ENCODE measurements at places on chromosomes 12 and 14.

- no peak overlapping the region for H3K4me3 ChIP-seq
- DNase-seq: no peak
- H3K27ac ChIP-seq: no peak overlapping the region
- H3K36me3 ChIP-seq: no peaks in the 10 kb centered on the region
- no peaks in the 10 kb centered on the region for H3K27me3 ChIP-seq
Observed at GRCh38 chr12:104486363-104486750, 29.6 kb downstream of the CHST11 start.

DNA sequence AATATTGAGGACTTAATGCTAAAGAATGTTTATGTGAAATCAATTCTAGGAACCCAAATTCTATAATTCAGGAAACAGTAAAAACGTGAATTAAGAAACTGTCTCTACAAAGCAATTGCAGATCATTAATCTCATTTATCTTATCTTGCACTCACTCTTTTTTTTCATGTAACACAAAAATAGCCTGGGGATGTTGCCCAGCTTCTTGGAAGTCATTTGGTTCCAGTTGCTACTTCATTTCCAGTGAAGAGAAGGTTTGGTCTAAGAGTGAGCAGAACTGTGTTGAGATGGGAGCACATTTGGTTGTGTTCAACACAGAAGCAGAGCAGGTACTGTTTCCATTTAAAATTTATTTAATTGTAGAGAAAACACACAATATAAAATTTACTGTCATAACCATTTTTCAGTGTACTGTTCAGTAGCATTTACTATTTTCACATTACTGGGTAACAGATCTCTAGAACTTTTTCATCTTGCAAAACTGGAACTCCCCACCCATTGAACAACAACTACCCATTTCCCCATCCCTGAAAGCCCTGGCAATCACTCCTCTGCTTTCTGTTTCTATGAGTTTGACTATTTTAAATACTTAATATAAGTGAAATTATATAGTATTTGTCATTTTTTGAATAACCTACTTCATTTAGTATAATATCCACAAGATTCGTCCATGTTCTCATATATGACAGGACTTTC is 9.7 kb downstream of the CLEC6A start:
- H3K36me3 ChIP-seq: no peaks in the 10 kb centered on the region
- H3K4me1 ChIP-seq: no peaks in the 10 kb centered on the region
- no peak overlapping the region for H3K27ac ChIP-seq
- DNase-seq: no peak
- no peak overlapping the region for H3K4me3 ChIP-seq
- H3K27me3 ChIP-seq: no peaks in the 10 kb centered on the region

DNA sequence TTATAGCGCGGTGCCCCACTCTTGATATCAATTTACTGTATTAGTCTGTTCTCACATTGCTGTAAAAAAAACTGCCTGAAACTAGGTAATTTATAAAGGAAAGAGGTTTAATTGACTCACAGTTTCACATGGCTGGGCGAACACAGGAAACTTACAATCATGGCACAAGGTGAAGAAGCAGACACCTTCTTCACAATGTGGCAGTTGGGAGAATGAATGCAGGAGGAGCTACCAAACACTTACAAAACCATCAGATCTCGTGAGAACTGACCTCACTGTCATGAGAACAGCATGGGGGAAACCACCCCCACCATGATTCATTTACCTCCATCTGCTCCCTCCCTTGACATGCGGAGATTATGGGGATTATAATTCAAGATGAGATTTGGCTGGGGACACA is 42.3 kb downstream of the FBXO34 start:
- H3K27me3 ChIP-seq: no peaks in the 10 kb centered on the region
- no peaks in the 10 kb centered on the region for H3K4me1 ChIP-seq
- H3K27ac ChIP-seq: no peak overlapping the region
- H3K4me3 ChIP-seq: no peak overlapping the region
- peaks cover 29% of the 10 kb centered on the region for H3K36me3 ChIP-seq

- H3K36me3 ChIP-seq: no peaks in the 10 kb centered on the region
- H3K27me3 ChIP-seq: peaks cover 78% of the 10 kb centered on the region
- no peak for DNase-seq
- H3K4me3 ChIP-seq: no peak overlapping the region
Observed at GRCh38 chr12:54022960-54023884, 5.0 kb upstream of the HOXC6 start.

DNA sequence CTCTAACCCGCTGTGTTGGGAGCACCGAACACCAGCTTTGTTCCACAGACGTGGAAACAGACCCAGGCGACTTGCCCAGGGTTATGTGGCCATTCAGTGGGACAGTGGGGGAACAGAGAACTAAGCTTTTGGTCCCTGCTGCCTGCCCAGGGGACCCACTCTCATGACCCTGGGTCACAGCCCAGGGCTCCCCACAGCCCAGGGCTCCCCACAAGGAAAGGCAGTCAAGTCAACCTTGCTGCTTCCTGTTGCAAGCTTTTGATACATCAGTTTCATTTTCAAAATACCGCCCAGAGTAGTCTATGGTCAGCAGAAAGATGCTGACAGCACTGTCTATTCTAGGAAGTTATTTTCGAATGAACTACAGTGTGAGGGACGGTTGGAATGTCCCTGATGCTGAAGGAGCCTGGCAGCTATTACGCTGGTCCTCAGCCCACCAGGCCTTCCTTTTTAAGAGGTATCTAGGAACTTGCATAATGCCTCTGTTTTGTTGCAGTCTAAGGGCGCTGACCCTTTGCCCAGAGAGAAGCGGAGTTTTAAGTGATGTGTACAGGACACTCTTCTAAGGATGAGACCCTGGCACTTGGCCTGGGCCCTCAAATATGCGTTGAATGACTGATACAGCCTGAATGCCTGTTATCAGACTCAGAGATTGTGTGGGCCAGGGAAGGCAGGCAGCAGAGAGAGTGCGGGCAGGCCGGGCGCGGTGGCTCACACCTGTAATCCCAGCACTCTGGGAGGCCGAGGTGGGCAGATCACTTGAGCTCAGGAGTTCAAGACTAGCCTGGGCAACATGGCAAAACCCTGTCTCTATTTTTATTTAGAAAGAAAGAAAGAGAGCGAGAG is 12.6 kb upstream of the TTC7B start:
- peak overlapping the region; percentile 31 for H3K4me3 ChIP-seq
- H3K27me3 ChIP-seq: no peaks in the 10 kb centered on the region
- H3K4me1 ChIP-seq: peaks cover 7% of the 10 kb centered on the region
- DNase-seq: peak; percentile 26
- no peak overlapping the region for H3K27ac ChIP-seq
- H3K36me3 ChIP-seq: no peaks in the 10 kb centered on the region

GRCh38 chr12:121581686-121582429 is 1.0 kb upstream of the KDM2B start:
- H3K36me3 ChIP-seq: no peaks in the 10 kb centered on the region
- peaks cover 16% of the 10 kb centered on the region for H3K4me1 ChIP-seq
- no peak overlapping the region for H3K4me3 ChIP-seq

GRCh38 chr12:19211802-19212201 is 82.3 kb downstream of the PLEKHA5 start:
- no peak overlapping the region for H3K27ac ChIP-seq

DNA sequence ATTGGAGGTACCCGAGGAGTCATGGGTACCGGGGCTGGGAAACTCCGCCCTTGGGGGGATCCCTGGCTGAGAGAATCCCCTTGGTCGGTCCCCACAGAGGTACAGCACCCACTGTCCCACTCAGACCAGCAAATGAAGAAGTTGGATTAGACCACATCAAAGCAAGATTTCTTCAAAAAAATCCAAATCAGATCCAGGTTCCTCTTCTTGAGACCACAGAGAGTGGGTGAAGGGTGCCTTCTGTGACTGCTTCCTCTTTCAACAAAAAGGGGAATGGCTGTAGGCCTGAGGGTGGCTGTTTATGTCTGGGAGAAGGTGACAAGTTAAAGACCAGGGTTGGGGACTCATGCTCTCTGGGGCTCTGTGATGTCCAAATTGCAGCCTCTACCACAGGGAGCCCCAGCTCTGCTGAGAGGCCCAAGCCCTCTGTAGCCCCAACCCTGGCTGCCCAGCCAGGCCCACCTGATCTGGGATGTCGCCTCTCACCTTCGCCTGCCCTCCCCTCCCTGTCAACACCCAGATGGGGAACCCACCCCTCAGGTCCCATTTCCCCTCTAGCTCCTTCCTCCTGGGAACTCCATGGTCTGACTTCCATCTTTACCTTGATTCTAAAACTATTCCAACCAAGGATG is 50.9 kb downstream of the ZFP36L1 start:
- no peaks in the 10 kb centered on the region for H3K4me1 ChIP-seq
- H3K27me3 ChIP-seq: no peaks in the 10 kb centered on the region
- no peak for DNase-seq
- no peak overlapping the region for H3K4me3 ChIP-seq
- no peaks in the 10 kb centered on the region for H3K36me3 ChIP-seq

DNA sequence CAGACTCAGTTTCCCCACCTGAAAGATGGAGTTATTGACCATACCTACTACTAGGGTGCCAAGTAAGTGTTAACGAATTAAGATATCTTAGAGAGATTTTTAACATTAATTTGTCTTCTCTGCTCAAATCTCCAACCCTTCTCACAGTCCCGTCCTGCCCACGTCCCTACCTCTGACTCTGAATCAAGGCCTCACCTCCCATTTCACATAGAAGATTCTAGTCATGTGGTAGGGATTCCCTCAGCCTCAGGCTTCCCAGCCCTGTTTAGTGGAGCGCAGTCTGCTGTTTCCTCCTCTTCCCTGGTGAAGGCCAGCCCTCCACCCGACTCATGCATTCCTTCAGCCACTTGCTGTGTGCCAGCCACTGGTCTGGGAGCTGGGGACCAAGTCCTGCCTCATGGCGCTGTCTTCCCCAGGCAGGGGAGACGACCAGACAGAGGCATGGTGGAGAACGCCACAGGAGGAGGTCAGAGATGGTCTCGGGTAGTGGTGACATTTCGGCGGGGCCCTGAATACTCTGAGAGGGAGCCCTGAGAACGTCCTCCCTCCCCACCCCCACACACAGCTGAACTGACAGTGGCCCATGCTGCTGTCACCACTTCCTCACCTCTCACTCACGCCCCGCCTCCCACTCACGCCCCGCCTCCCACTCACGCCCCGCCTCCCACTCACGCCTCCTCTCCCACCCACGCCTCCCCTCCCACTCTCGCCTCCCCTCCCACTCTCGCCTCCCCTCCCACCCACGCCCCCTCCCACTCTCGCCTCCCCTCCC is 38.8 kb downstream of the TMEM63C start:
- H3K36me3 ChIP-seq: no peaks in the 10 kb centered on the region
- H3K4me3 ChIP-seq: no peak overlapping the region
- no peaks in the 10 kb centered on the region for H3K4me1 ChIP-seq
- H3K27me3 ChIP-seq: peaks cover 8% of the 10 kb centered on the region
- no peak overlapping the region for H3K27ac ChIP-seq
- no peak for DNase-seq

GRCh38 chr14:68293404-68293803 is 473.8 kb downstream of the RAD51B start:
- no peaks in the 10 kb centered on the region for H3K27me3 ChIP-seq
- no peak overlapping the region for H3K4me3 ChIP-seq
- no peak overlapping the region for H3K27ac ChIP-seq
- H3K4me1 ChIP-seq: no peaks in the 10 kb centered on the region
- DNase-seq: no peak
- no peaks in the 10 kb centered on the region for H3K36me3 ChIP-seq

GRCh38 chr12:124868252-124869058 is 4.8 kb upstream of the SCARB1 start:
- H3K27me3 ChIP-seq: no peaks in the 10 kb centered on the region
- no peak overlapping the region for H3K27ac ChIP-seq
- H3K4me1 ChIP-seq: peaks cover 10% of the 10 kb centered on the region
- DNase-seq: no peak
- no peaks in the 10 kb centered on the region for H3K36me3 ChIP-seq

GRCh38 chr12:795305-795704 is 42.9 kb downstream of the WNK1 start:
- peaks cover 7% of the 10 kb centered on the region for H3K36me3 ChIP-seq
- H3K27me3 ChIP-seq: no peaks in the 10 kb centered on the region
- H3K27ac ChIP-seq: no peak overlapping the region
- no peak for DNase-seq
- no peak overlapping the region for H3K4me3 ChIP-seq
- peaks cover 38% of the 10 kb centered on the region for H3K4me1 ChIP-seq

GRCh38 chr12:105949391-105949790 is 189.4 kb downstream of the NUAK1 start:
- no peak overlapping the region for H3K4me3 ChIP-seq
- H3K27ac ChIP-seq: no peak overlapping the region
- no peaks in the 10 kb centered on the region for H3K4me1 ChIP-seq
- no peaks in the 10 kb centered on the region for H3K27me3 ChIP-seq

DNA sequence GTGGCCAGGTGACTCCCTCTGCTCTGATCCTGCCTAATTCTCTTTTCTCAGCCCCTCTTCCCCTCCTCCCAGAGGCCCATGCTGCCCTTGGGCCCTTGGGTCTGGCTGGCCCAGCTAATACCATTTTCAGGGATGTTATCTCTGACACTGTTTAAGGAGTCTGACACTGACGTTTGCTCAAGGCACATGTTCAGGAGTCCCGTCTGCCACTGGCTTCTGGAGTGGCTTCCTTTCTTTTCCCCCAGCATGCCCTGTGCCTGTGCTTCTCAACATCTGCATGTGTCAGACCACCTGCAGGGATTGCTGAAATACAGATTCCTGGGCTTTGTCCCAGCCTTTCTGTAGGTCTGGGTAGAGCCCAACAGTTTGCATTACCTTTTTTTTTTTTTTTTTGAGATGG is 128.9 kb downstream of the BCL11B start:
- no peaks in the 10 kb centered on the region for H3K27me3 ChIP-seq
- H3K27ac ChIP-seq: no peak overlapping the region
- no peak overlapping the region for H3K4me3 ChIP-seq
- H3K4me1 ChIP-seq: no peaks in the 10 kb centered on the region

Data from RWPE2 (cell line).